ENCODE measurements at places on chromosomes 7 and 10.

DNA sequence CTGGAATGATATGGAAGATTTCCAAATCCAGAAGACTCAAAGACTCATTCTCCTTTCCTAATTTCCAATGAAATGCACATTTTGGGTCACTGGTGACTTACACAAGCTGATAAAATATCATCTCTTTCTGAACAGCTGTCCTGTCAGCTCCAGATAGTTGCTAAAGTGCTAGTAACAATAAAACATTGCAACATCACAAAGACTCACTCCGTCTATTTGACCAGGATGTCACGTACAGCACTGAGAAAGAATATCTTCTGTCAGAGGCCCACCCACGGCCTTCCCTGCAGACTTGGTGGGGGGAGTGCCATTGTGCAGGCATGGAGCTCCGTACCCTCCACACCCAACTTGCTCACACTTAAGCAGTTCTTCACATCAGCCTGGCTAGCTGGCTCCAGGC is 78.9 kb upstream of the EGR2 start:
- DNase-seq: no peak

- no peak for DNase-seq
These were observed 337.2 kb downstream of the C7orf25 start for GRCh38 chr7:42574685-42575084.

GRCh38 chr10:102131286-102132170 is 1.3 kb upstream of the PPRC1 start:
- DNase-seq: no peak

DNA sequence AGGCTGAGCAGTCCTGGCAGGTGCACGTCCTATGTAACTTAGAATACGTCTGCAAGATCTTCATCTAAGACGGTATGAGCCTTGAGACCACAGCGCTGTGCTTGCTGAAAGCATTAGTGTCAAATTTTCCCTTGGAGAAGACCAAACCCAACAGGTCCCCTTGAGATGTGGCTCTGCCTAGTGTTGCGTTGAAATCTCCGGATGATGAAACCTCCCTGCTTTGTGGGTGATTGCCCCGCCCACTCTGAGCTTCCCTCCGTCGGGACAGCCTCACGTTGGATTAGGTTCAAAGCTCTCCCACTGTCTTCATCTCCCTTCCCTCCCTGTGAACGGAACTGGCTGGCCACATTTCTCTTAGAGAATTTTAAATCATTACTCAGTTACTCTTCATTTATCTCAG is 102.0 kb downstream of the ADARB2 start:
- no peak for DNase-seq

DNA sequence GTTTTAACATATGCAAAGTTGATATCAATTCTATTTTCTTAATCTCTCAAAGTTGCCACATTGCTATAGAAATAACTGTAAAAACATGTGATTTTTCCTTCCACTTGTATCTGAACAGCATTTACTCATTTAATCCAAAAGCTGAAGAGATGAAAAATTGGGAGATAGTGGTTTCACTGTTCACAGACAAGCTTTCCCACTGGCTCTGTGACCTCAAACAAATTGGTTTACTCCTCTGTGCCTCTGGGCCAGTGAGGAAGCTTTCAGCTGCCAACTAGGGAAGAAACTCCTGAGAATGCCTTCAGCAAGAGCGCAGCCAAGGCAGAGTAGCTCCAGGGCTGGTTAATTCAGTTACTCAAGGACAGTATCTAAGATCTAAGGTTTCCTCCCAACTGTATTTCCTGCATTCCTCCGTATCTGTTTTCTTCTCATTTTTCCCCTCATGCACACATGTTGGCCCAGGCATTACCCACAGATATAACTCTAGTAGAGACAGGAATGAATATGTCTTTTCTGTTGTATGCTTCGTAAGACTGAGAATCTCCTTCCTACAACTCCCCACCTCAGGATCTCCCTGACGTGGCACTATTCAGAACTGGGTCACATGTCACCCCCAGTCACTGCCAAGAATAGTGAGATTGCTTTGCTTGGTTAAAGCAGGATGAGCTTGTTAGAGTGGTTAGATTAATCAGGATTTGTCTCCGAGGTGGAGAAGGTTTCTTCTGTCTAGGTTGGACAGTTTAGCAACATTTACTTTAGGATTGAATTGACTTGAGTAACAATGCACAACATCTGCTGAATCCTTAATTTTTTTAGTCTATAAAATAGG is 315.7 kb downstream of the NRG3 start:
- no peak for DNase-seq

DNA sequence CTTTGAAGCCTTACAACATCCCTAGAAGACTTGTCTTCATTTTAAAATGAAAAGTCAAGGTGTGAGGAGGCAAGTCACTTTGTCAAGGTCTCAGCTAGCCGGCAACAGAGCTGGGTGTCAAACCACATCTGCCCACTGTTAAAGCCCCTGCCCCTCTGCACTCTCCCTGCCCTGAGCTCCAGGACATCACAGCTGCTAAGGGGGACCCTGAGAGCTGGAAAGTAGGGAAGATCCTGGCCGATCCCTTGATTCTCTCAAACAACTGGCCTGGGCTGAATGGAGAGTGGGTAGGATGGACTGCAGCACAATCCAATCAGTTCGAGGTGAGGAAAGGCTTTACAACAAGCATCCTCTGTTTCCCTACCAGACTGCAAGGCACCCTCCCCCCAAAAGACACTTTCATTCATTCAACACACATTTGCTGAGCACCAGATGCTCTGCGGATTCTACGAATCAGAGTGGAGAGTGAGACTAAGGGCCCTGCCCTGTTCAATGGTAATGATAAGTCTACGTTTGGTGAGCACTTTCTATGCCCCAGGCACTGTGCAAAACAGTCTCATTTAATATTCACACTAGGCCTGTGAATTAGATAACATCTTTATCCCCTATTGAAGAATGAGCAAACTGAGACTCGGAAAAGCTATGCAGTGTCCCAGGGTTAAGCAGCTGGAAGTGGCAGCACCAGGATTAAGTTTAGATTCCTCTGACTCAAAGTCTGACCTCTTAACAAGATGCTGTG is 148.1 kb downstream of the HERPUD2 start:
- no peak for DNase-seq

DNA sequence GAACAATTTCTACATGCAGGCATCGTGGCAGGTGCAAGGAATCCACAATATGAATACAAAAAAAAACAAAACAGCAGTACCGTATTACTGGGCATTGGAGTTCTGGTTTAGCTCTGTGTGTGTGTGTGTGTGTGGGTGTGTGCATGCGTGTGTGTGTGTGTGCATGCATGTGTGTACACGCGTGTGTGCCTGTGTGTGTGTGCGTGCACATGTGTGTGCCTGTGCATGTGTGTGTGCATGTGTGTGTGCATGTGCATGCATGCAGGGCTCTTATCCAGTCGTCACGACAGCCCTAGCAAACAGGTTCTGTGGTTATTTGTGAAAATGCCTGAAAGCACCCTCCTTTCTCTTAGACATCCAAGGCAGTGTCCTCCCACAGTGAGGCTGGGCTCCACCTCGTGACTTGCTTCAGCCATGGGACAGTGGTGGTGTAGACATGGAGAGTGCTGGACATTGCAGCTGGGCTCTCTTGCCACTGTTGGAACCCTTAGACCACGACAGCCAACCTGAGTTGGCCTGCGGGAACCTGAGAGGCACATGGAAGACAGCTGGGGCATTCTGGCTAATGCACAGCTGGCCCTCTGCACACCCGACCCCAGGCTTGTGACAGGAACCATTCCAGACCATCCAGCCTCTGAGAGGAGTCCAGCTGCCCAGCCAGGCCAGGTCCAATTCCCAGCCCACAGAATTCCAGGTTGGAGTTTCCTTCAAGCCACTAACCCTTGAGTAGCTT is 173.4 kb upstream of the SHH start:
- no peak for DNase-seq

- no peak for DNase-seq
These were observed 180.9 kb downstream of the CTTNBP2 start for GRCh38 chr7:117692338-117692737.

- no peak for DNase-seq
These were observed 222.9 kb downstream of the GLRX3 start for GRCh38 chr10:130358981-130359650.

GRCh38 chr10:66071907-66072306 is 853.9 kb upstream of the LRRTM3 start:
- no peak for DNase-seq

- no peak for DNase-seq
These were observed 48.4 kb downstream of the BRI3 start for GRCh38 chr7:98329791-98330373.

DNA sequence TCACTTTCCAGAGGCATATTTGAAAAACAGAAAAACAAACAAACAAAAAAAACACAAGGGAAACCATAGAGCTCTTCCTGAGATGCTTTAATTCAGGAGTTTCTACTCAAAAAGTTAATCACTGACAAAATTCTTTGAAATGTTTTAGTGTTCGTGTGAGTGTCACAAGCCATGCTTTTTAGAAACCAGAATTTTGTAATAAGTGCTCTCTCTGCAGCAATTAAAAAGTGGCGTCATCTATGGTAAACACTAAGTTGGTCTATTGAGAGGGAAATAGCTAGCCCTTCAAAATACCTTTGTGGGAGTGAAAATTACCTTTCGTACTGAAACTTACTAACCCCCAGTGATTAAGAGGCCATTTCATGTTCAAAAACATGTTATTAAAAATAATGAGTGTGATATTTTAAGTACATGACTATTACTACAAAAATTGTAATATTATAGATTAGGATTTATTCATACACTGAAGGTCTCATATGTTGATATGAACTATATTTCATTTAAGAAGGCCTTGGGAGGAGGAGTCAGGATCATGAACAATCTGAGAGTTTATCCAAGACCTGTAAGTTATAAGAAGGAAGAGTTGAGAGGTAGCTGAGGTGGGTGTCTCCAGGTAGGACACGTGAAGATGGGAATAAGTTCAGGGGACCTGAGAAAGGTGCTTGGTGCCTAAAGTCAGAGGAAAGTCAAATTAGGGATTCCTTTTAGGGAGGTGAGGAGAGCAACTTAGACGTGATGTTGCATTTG is 94.6 kb downstream of the PPP1R9A start:
- no peak for DNase-seq

DNA sequence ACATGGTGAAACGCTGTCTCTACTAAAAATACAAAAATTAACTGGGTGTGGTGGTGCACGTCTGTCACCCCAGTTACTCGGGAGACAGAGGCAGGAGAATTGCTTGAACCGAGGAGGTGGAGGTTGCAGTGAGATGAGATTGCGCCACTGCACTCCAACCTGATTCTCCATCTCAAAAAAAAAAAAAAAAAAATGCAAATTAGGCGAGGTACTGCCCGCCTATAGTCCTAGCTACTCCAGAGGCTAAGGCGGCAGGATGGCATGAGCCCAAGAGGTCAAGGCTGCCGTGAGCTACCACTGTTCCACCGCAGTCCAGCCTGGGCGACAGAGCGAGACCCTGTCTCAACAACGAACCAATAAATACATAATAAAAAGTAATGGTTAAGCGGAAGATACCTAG is 1.1 kb upstream of the EIF4H start:
- DNase-seq: no peak

DNA sequence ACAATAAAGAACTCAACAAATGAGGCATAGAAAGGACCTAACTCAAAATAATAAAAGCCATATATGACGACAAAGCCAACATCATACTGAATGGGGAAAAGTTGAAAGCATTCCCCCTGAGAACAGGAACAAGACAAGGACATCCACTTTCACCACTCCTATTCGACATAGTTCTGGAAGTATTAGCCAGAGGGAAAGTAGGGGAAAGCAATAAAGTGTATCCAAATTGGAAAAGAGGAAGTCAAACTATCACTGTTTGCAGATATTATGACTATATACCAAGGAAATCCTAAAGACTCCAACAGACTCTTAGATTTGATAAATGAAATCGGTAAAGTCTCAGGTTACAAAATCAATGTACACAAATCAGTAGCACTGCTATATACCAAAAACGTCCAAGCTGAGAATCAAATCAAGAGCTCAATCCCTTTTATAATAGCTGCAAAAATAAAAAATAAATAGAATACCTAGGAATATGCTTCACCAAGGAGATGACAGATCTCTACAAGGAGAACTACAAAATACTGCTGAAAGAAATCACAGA is 4.8 kb downstream of the ANXA7 start:
- DNase-seq: no peak

DNA sequence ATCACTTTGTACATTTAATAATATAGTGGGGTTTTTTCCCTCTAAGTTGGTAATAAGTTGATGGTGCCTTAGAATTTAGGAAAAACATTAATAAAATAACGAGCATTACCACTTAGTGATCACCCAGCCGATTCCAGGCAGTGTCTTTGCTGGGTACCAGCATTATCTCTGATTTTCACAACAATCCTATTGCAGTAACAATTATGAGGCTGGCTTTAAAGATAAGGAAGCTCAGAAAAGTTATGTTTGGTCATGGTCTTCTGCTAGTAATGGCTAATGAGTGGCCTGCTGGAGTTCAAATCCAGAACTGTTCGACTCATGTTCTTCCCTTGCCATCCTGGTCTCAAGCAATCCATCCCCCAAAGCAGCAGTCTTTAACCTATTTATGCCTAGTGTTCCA is 127.9 kb downstream of the CNNM2 start:
- no peak for DNase-seq

GRCh38 chr7:20998309-20998708 is 211.6 kb upstream of the SP8 start:
- no peak for DNase-seq

DNA sequence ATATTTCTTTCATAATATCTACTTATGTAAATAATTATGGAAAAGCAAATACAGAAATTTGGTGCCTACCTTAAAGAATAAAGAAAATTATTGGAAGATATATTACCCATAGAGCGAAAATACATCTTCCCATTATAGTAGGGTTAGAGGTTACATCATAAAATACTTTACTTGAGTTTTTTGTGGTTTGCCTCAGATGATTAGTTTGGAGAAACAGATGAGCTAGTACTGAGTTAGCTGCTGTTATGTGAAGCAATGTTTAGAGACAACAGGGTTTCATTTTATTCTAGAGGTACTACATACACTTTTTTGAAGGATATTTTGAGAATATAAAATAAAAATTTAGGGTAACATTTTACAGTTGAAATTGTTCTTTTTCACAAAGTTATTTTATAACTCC is 2.9 kb upstream of the MLLT10 start:
- DNase-seq: no peak

DNA sequence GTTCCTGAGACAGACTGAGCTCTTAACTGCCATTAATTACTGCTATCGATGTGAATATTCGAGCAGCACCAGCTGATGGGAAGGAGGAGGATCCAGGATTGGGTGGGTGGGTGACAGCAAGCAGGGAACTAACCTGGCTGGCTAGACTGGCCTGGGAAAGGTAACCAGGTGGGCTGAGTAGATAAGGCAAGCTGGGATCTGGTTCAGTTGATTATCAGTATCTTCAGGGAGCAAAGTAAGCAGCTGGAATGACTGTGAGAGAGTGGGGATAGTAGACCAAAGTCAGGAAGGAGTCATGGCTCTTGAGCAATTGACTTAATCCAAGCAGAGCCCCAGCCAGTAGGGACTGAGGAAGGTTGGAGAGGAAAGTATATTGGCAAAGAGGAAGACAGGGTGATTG is 46.9 kb upstream of the KMT2E start:
- DNase-seq: no peak

DNA sequence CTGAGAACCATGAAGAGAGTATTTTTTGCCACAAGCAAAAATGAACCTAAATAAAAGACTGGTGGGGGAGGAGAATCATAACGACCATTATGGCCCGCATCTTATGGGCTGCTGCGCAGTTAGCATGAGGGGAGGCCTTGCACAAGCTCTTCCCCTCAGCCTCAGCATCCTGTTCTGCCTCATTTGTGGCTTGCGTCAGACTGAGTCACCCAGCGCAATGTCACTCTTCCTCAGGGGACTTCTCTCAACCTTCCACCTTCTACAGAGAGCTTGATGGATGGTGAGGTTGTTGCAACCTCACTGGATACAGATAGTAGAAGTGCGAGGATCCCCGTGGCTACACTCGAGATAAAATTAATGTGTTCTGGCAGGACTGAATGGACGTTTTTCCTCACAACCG is 16.8 kb upstream of the GPR15LG start:
- no peak for DNase-seq
